DMS53 (cell line): ENCODE measurements at places on chromosomes 16 and 17.
A peak's percentile ranks its signal among the peaks of the same experiment; 100 is the strongest.

GRCh38 chr17:17398188-17398942, 78.4 kb upstream of the MED9 start:
- no peak for DNase-seq

GRCh38 chr17:79027925-79028491, 4.0 kb downstream of the C1QTNF1 start:
- DNase-seq: no peak

- peak; percentile 97 for DNase-seq
Observed at GRCh38 chr17:78313735-78314648, 45.9 kb downstream of the SOCS3 start.

- peak; percentile 62 for DNase-seq
Observed at GRCh38 chr16:281660-282255, 1.2 kb upstream of the PDIA2 start.

DNA sequence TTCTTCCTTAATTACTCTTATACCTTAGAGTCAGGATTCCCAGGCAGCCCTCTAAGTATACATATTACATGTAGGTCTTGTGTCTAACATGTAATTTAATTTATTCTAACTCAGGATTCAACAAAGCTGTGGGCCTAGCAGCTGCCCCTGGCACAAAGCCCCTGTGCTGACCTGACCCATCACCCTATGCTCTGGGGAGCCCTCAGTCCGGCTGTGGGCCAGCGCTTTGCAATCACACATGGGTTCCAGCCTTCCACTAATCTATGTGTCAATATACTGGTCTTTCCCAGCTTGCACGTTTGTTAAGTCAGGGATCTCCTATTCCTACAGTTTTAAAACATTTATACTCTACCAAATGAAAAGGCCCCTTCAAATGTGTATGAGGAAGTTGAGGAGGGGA, 62.7 kb upstream of the SREBF1 start:
- no peak for DNase-seq

DNA sequence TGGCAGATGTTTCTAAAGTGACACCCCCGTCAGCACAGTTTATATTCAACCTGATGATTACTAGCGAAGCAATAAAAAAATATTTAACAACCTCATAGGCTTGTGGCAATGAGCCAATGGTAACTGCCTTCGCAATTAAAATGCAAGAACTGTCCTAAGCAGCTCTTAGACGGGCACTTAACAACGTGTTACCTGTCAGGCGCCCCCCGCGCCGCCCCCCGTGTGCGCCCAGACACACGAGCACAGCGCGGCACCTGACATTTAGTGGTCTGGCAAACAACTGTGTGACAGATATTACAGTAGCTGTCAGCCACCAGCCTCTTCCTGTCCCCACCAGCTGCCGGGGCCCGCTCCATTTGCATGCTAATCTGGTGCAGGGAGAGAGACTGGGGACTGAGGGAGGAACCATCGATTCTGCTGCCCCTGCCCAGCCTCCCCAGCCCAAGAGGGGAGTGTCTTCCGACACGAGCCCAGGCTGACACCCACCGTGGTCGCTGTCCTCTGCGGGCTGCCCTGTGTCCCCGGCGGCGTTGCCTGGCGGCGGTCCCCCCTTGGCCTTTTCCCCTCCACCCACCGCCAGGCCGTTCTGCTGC, 12.7 kb downstream of the NDUFAF8 start:
- DNase-seq: no peak

DNA sequence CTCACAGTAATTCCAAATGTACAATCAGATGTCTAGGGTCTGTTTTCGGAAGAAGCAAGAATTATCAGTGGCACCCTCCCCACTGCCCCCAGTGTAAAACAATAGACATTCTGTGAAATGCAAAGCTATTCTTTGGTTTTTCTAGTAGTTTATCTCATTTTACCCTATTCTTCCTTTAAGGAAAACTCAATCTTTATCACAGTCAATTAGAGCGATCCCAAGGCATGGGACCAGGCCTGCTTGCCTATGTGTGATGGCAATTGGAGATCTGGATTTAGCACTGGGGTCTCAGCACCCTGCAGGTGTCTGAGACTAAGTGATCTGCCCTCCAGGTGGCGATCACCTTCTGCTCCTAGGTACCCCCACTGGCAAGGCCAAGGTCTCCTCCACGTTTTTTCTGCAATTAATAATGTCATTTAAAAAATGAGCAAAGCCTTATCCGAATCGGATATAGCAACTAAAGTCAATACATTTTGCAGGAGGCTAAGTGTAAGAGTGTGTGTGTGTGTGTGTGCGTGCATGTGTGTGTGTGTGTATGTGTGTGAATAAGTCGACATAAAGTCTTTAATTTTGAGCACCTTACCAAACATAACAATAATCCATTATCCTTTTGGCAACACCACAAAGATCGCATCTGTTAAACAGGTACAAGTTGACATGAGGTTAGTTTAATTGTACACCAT, 59.7 kb downstream of the HLF start:
- DNase-seq: peak; percentile 17

- no peak for DNase-seq
Observed at GRCh38 chr16:7217797-7218196, 114.8 kb upstream of the RBFOX1 start.

DNA sequence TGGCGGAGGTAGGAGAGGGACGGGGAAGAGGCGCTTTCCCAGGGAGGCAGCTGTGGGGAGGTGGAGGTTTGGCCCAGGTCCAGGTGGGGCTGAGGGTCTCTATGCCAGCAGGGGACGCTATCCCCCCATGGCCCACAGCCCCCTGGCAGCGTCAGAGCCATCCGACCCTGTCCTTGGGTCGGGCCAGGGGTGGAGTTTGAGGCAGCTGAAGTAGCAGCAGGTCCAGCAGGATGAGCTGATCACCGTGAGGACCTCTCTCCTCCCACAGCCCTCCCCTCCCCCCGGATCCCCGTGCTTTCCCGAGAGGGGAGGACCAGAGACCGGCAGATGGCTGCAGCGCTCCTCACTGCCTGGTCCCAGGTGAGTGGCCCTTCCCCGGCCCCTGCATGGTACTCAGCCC, 3.2 kb downstream of the ZNF205 start:
- DNase-seq: no peak

GRCh38 chr16:58451945-58452401, 48.0 kb upstream of the NDRG4 start:
- DNase-seq: no peak

GRCh38 chr17:46009681-46010596, 10.9 kb downstream of the STH start:
- no peak for DNase-seq

DNA sequence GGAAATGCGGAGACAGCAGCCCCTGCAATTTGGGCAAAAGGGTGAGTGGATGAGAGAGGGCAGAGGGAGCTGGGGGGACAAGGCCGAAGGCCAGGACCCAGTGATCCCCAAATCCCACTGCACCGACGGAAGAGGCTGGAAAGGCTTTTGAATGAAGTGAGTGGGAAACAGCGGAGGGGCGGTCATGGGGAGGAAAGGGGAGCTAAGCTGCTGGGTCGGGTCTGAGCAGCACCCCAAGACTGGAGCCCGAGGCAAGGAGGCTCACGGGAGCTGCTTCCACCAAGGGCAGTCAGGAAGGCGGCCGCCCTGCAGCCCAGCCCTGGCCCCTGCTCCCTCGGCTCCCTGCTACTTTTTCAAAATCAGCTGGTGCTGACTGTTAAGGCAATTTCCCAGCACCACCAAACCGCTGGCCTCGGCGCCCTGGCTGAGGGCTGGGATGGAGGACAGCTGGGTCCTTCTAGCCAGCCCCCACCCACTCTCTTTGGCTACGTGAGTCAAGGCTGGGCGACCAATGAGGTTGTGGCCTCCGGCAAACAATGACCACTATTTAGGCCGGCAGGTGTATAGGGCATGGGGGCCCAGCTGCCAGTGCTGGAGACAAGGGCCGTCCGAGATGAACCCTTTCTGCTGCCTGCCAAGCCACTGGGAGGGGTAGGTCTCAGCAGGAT, 507 bp downstream of the SERPINF1 start:
- peak; percentile 54 for DNase-seq

GRCh38 chr17:36691606-36692005, 90.2 kb downstream of the MRM1 start:
- DNase-seq: no peak

GRCh38 chr17:50420419-50421112, 5.5 kb upstream of the ACSF2 start:
- DNase-seq: no peak

DNA sequence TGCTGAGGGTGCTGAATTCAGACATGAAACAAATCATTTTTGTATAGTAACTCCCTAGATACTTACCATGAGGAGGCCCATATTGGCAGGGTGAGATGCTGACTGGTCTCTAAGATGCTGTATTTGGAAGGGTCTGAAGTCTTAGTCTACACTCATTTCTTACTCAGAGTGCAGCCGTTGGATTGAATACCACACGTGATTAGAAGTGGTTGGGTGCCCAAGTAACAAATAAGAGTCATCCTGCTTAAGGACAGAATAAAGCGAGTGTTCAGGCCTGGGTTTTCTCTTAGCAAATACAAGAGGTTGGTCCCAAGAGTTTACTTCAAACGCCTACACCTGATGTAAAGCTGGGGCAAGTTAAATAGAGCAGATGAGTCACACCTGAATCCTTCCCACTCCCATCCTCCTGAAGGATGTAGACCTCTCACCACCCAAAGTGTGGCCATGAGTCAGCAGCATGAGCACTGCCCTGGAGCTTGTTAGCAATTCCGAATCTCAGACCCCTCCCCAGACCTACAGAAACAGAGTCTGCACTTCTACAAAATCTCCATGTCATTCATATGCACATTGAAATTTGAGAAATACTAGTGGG, 284.6 kb upstream of the CDH5 start:
- DNase-seq: peak; percentile 9

GRCh38 chr16:11698271-11698689, 30.0 kb downstream of the SNN start:
- peak; percentile 15 for DNase-seq

- DNase-seq: no peak
Observed at GRCh38 chr17:43412166-43412565, 13.4 kb downstream of the ARL4D start.

GRCh38 chr17:62737513-62737912, 70.6 kb downstream of the MARCHF10 start:
- DNase-seq: no peak

- no peak for DNase-seq
Observed at GRCh38 chr16:16007743-16008111, 58.3 kb downstream of the ABCC1 start.

DNA sequence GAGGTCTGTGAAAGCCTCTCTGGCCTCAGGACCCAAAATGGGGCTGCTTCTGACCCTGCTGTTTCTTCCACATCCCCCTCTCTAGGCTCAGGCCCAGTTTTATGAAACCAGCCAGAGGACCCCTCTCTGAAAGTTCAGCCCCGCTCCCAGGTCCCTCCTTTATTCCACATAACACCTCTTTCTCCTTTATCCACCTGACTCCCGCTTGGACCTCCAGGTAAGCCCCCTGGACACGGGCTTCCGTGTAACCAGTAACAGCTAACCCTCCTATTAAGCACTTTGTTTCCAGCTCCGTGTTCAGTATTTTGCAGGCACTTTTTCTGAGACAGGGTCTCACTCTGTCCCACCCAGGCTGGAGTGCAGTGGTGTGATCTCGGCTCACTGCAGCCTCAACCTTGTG, 37.4 kb downstream of the PSME3IP1 start:
- no peak for DNase-seq

GRCh38 chr16:10080051-10080772, 102.0 kb downstream of the GRIN2A start:
- DNase-seq: no peak

DNA sequence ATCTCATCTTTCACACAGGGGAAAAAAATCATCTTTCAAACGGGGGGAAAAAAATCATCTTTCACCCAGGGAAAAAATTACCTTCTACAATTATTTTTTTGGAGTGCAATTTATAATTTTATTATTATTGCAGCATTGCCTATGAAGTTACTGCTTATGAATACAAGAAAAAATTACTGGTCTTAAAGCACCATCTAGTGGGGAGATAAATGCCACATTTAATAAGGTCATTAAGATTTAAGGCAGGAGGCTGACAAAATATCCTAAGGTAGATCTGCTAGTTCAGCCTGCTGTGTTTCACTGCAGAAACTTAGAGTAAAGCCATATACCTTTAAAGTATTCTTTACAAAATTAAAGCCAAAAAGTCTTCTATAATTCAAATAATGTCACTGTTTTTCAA, 13.7 kb downstream of the SHCBP1 start:
- peak; percentile 63 for DNase-seq

GRCh38 chr17:3968886-3969524, 4.8 kb upstream of the ATP2A3 start:
- DNase-seq: no peak

DNA sequence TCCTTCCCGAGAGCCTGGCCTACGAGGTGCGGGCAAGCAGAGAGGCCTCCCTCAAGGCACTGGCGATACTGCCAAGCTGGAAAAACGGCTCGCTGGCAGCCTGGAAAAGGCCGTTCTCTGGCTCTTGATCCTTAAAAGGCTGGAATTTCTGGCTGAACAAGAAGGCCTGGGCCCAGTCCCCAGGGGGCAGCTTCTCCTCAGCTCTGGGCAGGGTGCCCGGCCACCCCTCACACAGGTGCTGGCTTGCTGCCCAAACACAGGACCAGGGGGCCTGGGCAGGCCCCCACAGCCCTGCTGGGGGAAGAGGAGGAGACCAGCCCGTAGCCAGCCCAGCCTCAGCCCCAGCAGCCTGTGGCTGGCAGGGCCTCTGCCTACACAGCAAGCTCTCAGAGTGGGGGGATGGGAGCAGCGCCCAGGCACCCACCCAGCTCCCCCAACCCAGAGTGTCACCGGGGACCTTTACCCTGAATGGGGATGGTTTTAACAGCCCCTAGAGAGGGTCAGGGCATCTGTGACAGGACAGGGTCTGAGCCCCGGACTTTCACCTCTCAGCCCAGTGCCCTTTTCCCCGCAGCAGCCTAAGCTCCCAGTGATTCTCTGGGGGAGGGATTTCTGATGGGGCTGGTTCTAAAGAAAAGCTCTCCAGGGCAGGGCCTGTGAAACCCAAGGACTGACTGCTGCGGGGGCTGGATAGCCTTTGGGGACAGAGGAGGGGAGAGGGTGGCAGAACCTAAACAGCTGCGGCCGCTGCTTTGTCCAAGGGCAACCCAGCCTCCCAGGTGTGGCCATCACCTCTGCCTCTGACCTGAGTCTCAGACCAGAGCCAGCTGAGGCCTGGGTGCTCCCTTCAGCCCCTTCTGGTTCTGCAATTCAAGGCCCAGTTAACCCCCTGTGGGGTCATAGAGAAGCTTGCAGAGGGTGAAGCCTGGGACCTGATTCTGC, 38.6 kb upstream of the TOB1 start:
- DNase-seq: peak; percentile 56

GRCh38 chr16:73289232-73289631, 241.3 kb upstream of the ZFHX3 start:
- DNase-seq: no peak

GRCh38 chr16:80848862-80849261, 44.5 kb upstream of the CDYL2 start:
- no peak for DNase-seq

DNA sequence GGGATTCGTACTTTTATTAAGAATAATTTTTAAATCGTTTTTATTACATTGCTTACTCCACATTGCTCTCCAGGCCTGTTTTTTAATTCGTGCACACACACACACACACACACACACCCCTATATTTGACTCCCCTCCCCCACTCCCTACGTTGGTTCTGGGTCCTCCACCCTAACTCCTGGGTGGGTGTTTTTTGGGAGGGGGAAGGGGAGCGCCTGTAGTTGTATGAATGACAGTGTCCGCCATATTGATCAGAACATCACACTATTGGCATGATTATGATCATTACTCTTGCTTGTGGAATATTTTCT, 1.3 kb downstream of the GNAO1 start:
- no peak for DNase-seq
